ENCODE measurements at places on chromosomes 7 and 10.

DNA sequence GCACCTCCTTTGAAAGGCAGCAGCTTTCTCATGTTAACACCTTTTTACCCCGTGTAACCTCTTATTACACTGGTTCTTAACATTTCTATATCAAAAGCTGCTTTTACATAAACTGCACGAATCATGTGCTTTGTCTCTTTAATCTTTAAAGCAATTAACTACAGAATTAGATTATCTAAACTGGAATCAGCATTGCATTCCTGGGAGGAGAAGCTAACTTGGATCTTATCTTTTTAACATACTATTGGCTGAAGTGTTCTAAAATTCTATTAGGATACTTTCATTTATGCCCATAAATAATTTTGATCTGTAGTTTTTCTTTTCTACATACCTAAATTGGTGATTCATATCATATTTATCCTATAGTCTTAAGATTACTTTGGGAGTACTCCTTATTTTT is 428.4 kb upstream of the IGFBP3 start:
- DNase-seq, result no peak

GRCh38 chr10:89643431-89643811 is 1.6 kb downstream of the PANK1 start:
- no peak for DNase-seq

DNA sequence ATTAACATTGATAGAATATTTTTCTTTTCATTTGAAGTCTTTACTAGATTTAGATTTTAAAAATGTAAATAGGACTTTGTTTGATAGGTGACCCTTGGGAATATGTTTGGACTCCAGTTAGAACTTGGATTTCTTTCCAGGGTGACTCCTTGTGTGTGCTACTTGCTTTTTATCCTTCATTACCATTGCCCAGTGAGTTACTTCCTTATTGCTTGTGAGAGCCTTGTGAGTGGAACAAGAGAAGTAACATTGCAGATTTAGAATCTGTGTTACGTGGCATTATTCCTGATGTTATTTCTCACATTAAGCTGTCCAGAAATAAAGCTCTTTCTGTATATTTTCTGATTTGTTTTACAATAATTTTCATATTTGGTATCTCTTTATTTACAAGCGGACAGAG is 128.0 kb upstream of the LRGUK start:
- no peak for DNase-seq

GRCh38 chr10:111445667-111446066 is 368.8 kb downstream of the ADRA2A start:
- DNase-seq, result no peak

GRCh38 chr10:6065406-6065805 is 3.2 kb upstream of the IL2RA start:
- no peak for DNase-seq

GRCh38 chr7:29844559-29844958 is 38.3 kb downstream of the WIPF3 start:
- DNase-seq, result no peak

DNA sequence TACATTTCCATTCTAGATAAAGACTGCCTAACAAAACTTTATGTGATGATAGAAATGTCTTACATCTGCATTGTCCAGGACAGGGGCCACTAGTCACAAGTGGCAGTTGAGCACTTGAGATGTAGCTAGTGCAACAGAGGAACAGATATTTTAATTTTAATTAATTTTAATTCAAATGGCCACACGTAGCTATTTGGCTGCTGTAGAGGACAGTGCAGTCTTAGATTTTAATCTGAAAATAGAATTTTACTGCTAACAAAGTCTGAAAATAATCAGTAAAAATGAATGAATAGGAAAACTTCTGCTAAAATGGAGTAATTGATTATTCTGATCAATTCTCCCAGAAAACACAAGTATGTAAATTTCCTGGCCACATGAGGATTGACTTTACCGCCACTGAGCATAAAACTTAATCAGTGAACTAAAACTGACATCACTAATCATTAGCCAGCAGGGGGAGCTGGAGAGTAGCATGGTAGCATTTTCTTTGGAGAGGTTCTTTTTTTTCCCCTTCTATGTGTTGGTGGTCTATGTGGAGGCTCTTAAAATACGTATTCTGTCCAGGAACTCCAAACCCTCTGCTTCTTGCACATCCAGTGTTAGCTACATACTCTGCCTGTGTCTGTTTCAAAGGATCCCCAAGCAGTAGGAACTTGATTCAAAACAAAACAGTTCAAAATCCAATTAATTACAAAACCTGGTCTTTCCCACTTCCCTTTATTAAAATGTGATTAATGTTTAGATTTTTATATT is 52.1 kb downstream of the TSPAN12 start:
- DNase-seq, result peak; percentile 73

DNA sequence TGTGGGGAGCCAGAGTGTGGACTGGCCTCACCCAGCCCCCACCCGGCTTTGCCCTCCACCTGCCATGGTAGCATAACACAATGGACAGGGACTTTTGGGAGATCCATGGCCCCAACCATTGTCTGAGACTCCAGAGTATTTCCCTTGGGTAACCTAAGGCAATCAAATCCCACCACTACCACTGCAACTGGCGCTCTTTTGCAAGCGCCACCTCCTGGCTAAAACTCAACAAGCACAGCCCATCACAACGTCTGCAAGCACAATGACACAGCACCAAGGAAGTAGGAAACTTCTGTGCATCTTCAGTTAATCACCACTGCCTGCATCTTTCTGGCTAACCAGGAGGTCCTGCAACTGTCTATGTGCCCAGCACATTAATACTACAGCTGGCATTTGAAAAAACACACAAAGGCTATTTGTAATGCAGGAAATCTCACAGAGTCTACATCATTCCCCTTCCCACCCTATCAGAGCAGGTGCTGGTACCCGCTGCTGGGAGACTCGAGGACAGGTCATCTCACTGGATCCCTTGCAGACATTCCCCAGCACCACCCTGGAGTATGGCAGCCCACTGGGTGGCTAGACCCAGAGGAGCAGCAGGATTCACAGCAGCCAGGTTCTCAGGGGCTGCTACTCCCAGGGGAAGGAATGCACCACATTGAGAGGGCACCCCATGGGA is 27.7 kb downstream of the ANKRD26 start:
- DNase-seq, result no peak

DNA sequence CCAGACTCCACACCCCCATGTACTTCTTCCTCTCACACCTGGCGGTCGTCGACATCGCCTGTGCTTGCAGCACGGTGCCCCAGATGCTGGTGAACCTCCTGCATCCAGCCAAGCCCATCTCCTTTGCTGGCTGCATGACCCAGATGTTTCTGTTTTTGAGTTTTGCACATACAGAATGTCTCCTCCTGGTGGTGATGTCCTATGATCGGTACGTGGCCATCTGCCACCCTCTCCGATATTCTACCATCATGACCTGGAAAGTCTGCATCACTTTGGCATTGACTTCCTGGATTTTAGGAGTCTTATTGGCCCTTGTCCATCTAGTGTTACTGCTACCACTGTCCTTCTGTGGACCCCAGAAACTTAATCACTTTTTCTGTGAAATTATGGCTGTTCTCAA is 4.8 kb downstream of the OR2A25 start:
- DNase-seq, result no peak

GRCh38 chr10:78314651-78315050 is 281.0 kb downstream of the RPS24 start:
- no peak for DNase-seq

GRCh38 chr7:158568974-158569857 is 18.4 kb downstream of the PTPRN2 start:
- no peak for DNase-seq

- DNase-seq, result no peak
Measured at GRCh38 chr7:82579047-82579446, 135.5 kb upstream of the CACNA2D1 start.

DNA sequence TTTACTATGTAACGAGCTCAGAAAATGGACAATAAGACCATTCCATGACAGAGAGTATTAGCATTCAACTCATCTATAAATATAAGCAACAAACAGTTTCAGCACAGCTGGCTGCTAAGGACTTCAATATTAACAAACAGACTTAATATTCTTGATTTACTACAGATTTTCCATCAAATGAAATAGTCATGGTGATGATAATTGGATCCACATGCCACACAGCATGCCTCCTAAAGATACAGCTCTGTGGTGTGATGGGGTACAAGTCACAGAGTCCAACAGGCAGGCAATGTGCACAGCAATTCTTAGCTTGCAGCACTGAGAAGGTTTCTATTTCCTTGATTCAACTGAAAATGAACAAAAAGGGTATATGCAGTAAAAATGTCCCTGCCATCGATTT is 54.0 kb downstream of the DOCK4 start:
- no peak for DNase-seq

- no peak for DNase-seq
Measured at GRCh38 chr7:33952824-33953223, 47.5 kb downstream of the BMPER start.

DNA sequence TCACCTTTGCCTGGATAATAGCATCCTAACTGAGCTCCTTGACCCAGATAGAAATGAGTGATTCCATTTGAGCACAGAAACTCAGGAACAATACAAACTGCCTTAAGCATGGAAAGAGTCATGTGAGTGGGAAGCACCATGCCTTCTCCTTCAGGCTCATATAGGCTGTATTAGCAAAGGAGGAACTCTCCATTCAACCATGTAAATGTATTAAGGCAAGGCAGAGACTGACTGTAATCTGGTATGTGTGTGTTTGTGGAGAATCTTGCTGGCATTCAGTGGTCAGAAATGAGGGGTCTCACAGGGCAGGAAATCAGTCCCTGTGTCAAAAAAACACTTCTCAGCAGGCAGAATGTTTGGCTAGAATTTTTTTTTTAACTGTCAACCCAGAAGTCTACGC is 40.2 kb downstream of the COA1 start:
- no peak for DNase-seq

DNA sequence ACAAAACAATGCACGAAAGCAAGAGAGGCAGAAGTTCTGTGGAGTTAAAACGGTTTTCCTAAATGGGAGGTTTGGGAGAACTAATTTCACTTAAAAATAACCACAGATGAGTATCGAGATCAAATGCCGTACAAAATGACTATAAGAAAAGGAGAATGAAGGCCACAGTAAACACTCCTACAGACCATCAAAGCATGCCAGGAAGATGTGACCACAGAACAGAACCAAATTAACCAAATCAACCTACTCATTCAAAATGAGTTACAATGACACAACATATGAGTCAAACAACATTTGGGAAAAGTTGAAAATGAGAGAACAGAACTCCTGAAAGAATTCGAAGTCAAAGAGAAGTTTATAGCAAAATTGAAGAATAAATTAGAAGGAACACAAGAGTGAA is 24.3 kb upstream of the DOCK1 start:
- DNase-seq, result no peak

- DNase-seq, result no peak
Measured at GRCh38 chr7:15584575-15584974, 22.8 kb upstream of the AGMO start.

- DNase-seq, result no peak
Measured at GRCh38 chr10:83165265-83165664, 974.0 kb upstream of the GHITM start.

DNA sequence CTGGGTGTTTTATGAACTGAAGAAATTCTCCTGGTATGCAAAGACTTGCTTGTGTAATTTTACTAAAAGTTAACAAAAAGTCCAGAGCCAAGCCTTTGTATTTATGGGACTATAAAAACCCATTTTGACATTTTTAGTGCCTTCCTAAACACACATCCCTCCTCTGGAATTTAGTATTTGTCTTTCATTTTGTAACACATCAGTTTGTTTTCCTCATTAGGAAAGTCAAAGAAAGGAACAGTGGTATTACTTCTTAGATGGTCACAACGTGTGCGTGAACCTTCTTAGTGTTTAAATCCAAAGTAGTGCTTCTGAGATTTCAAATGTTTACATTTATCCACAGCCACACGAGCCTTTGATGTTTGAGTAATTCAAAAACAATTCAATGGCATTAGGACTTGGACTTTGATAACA is 103.2 kb upstream of the TMEM106B start:
- DNase-seq, result no peak

DNA sequence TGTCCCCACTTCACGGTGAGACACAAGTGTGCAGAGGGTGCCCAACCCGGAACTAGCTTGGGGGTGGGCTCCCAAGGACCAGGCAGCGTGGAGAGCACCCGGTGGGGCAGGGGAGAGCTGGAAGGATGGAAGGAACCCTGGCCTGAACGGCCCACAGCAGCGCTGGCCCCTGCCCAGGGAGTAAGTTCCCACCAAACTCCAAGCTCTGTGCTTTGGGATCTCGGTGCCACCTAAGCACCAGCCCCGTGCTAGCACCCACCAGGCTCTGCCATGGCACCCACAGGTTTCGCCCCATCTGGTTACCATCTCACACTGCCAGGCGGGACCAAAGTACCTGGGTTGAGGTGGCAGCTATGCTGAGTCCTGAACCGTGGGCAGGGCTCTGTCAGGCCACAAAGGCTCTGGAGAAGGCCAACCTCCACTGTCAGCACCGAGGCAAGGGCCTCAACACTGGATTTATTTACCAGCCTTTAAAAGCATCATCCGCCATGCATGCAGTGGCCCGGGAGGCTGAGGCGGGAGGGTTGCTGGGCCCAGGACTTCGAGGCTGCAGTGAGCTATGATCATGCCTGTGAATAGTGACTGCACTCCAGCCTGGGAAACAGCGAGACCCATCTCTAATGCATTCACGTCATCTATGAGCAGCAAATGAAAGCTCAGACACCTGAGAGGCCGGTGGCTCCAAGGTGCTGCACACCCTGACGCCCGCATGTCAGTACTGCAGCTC is 16.0 kb downstream of the GPER1 start:
- DNase-seq, result no peak

GRCh38 chr7:11235491-11235890 is 261.8 kb downstream of the PHF14 start:
- no peak for DNase-seq

DNA sequence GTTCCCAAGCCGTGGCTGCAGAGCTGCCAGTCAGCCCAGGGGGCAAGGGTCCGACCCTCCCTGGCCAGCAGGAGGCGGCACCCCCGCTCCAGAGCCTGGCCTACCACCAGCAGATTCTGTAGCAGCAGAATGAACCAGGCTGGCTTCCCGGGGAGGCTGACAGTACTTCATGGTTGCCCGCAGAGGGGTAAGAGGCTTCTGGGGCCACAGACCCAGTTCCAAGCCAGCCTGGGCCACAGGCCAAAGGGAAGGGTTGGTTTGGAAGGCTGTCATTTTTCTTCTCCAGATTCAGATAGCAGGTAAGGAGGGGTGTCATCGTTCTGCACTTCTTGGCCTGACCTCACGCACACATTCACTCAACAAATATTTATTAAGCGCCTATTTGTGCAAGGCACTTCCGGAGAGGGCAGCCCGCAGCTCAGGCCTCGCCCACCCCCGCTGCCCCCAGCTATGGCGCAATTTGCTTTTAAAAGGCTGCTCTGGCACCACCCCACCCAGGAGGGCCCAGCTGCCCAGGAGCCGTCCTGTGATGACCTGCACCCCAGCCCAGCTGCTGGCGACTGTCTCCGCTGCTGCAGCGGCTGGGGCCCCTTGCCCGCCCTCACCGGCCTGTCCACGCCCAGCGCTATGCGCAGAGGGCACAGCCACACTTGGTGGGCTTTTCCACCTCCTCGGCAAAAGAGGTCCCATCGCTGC is 168.5 kb downstream of the LCOR start:
- no peak for DNase-seq

GRCh38 chr10:73095481-73096021 is 1.1 kb downstream of the P4HA1 start:
- peak; percentile 62 for DNase-seq

Measured in nephron progenitor cell (in vitro differentiated cells).